ENCODE measurements at places on chromosomes 13 and 19.

- DNase-seq = no peak
Measured at GRCh38 chr13:110475550-110476219, 85.8 kb downstream of the RAB20 start.

- DNase-seq = no peak
Measured at GRCh38 chr19:37564624-37565369, 29.8 kb downstream of the ZNF571 start.

GRCh38 chr13:34842466-34842865, 99.6 kb upstream of the NBEA start:
- no peak for DNase-seq

- no peak for DNase-seq
Measured at GRCh38 chr19:54644056-54644455, 13.8 kb downstream of the LILRB1 start.

GRCh38 chr13:91405240-91405639, 6.8 kb downstream of the GPC5 start:
- DNase-seq = no peak

DNA sequence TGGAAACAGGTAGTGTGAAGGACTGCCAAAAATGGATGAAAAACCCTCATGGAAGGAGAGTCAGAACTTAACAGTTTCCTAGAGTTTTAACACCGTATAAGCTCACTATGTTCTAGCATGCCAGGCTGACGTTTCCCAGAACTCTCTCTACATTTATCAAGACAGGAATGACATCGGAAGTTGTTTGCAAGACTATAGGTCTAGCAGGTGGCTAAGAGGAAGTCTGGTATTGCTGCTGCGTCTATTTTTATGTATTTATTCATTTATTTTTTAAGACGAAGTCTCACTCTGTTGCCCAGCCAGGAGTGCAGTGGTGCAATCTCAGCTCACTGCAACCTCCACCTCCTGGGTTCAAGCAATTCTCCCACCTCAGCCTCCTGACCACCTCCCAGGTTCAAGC, 20.5 kb upstream of the ARL11 start:
- DNase-seq = no peak

DNA sequence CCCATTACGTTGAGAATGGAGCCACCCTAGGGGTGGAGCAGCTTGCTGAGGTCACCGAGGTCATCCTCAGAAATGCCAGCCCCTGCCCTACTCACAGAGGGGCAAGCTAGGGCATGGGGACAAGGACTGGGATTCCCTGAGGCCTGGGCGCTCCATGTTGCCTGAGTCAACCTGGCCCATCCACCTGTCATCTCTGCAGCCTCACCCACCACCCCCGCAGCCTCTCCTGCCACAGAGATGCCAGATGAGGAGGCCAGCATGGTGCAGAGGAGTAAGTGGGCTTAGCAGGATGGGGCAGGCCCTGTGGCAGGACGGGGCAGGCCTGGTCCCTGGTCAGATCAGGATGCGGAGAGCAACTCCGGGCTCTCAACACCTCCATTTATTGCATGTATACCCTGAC, 9.5 kb downstream of the NKPD1 start:
- no peak for DNase-seq

GRCh38 chr19:23394511-23394910, 760 bp downstream of the ZNF91 start:
- DNase-seq = no peak

DNA sequence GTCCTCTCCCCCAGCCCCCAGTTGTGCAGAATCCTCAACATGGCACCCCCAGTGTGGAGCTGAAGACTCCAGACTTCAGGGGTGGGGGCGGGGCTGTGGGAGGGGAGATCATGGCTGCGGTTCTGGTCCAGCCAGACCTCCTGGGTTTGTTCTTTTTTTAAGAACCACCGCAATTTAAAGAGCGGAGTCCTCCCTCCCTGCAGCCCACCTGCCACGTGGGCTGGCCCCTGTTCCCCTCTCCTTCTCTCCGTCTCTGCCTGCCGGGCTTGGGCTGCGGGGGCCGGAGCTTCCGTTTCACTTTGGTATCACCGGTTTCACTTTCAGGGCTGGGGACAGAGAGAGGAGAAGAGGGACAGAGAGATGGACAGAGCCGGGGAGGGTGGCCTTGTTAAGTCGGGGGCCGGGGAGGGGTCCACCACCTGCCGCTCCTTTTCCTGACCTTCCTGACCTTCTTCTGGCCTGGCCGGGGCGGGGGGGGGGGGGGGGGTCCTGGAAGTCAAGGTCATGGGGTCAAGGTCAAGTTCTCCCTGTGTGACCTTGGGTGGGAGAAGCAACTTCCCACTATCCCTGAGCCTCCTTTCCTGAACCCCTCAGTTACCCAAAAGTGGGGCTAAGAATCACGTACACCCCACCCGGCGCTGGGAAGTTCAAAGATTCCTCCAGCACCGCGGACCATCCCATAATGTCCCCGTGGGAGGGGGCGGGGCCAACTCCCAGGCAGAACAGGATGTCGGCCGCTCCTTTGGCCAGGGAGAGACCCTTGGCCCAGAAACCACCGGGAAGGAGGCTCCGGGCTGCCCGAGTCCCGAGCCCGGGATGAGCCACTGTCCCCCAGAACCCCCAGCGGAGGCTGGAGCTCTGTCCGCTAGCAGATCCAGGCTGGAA, 11.3 kb upstream of the ZBTB7A start:
- no peak for DNase-seq

- no peak for DNase-seq
Measured at GRCh38 chr13:97653443-97654140, 219.6 kb downstream of the RAP2A start.
